ENCODE measurements at places on chromosomes 6 and 20.

- no peak for DNase-seq
Measured at GRCh38 chr6:124819346-124819745, 142.9 kb upstream of the RNF217 start.

GRCh38 chr6:36729161-36729524 is 31.5 kb downstream of the RAB44 start:
- DNase-seq, result no peak

GRCh38 chr20:49566401-49567364 is 1.3 kb downstream of the PTGIS start:
- DNase-seq, result no peak

GRCh38 chr6:120202878-120203277 is 853.3 kb upstream of the MAN1A1 start:
- DNase-seq, result no peak

GRCh38 chr20:14127514-14128223 is 132.4 kb downstream of the MACROD2 start:
- no peak for DNase-seq

DNA sequence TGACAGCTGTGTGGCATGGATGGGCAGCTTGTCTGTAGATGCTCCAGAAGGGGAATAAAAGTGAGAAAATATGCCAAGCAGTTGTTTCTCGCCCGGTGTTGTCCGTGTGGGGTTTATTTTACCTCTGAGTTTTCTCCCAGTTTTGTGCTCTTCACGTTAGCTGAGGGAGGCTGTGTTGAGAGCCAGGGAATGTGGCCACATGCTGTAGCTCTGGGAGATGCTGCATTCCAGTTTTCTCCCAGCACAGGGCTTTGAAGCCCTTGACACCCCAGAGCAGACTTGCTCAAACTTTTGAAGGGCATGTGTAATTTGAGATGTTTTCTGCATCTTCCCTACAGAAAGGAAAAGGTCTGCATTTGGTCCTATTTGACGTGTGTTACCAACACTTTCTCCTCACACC is 67.7 kb downstream of the RREB1 start:
- DNase-seq, result no peak

DNA sequence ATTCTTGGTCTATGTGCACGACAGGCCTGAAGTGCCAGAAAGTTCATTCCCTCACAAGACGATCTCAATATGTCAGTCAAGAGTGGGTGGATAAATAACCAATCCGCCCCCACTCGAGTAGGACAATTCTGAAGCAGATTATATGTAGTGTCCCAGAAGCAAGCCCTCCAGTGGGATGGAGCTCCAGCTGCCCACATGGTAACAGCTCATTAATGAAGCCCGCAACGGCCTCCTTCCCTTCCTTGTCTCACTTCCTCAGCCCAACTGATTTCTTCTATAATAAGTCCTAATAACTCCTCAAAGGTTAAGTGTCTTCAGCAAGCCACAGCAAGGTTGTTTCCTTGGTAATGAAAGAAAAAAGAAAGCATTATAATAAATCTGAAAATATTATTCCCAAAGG is 82.1 kb upstream of the F13A1 start:
- no peak for DNase-seq

- no peak for DNase-seq
Measured at GRCh38 chr20:36538026-36538722, 3.1 kb upstream of the MYL9 start.

DNA sequence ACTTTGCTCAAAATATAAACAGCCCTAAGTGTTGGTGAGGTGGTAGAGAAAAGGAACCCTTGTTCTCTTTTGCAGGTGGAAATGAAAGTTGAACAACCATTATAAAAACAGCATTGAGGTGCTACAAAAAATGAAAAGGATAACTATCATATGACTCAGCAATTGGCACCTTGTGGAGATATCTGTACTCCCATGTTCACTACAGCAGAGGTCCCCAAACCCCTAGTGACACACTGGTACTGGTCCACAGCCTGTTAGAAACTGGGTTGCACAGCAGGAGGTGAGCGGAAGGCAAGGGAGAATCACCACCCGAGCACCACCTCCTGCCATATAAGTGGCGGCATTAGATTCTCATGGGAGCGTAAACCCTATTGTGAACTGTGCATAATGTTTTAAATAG is 267.4 kb upstream of the THEMIS start:
- no peak for DNase-seq

GRCh38 chr6:11190625-11191245 is 41.7 kb downstream of the NEDD9 start:
- DNase-seq, result no peak

- DNase-seq, result no peak
Measured at GRCh38 chr6:123668965-123669591, 32.3 kb upstream of the TRDN start.

- no peak for DNase-seq
Measured at GRCh38 chr6:87364602-87365252, 20.1 kb downstream of the C6orf163 start.

DNA sequence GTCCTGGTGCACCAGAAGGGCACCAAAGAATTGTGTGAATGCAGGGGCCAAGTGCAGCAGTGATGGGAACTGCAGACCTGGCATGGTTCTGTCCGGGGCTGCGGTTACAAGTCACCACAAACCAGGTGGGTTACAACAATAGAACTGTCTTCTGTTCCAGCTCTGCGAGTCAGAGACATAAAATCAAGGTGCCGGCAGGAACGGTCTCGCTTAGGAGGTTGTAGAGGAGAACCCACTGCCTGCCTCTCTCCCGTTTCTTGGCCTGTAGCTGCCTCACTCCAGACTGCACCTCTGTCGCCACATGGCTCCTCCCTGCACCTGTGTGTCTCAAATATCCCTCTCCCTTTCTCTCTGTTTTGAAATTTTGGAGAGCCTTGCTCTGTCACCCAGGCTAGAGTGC is 143.3 kb downstream of the TAF4 start:
- no peak for DNase-seq
